ENCODE measurements at places on chromosomes 2 and 18.

GRCh38 chr2:74632939-74633312 is 15.2 kb downstream of the M1AP start:
- DNase-seq: no peak

- no peak for DNase-seq
Measured at GRCh38 chr18:12101266-12101665, 7.6 kb downstream of the ANKRD62 start.

GRCh38 chr2:201070948-201071478 is 458 bp downstream of the HYCC2 start:
- DNase-seq: peak; percentile 65

- no peak for DNase-seq
Measured at GRCh38 chr2:118779362-118779761, 68.1 kb downstream of the EN1 start.

DNA sequence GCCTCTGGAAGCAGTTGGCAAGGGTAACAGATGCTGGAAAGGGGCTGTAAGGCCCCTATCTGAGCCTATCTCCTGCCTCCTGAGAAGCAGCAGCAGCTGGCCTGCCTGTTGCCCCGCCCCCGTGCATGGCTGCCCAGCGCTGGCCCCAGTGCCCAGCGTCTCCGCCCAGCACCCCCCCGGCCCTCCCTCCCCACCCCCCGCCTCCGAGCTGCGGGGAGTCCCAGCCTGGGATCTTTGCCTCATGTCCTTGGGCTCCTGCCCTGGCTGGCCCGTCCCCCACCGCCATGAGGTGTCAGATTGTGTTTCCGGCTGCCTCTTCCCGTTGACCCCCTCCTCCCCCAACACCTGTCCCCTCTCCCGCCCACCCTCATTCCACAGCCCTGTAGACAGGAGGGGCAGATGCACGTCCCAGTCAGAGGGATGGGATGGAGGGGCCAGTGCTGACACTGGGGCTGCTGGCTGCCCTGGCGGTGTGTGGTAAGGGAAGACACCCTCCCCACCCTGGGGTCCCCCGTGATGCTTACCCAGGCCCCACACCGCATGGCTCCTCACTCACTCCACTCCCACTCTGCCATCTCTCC is at the start of gene CHRND:
Gene CHRND, plus strand, starts transcription at position 370 of the 581 bp plus-strand sequence. Its CDS starts 56 bp downstream, at position 426.
- DNase-seq: no peak

GRCh38 chr2:67631483-67631882 is 234.3 kb downstream of the ETAA1 start:
- DNase-seq: no peak

DNA sequence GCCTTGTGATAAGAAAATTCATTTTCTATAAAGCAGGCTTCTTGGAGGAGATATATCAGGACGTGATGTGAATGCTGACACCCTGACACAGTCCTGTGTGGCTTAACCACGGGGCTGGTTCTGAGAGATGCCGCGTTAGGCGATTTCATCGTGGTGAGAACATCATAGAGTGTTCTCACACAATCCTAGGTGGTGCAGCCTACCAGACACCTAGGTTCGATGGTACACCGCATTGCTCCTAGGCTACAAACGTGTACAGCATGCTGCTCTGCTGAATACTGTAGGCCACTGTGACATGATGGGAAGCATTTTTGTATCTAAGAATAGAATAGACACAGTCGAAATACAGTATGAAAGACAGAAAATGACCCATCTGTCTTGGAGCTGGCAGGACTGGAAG is 82.5 kb downstream of the TNFRSF11A start:
- DNase-seq: no peak

GRCh38 chr2:190791976-190792575 is 88.5 kb upstream of the GLS start:
- no peak for DNase-seq

- peak; percentile 100 for DNase-seq
Measured at GRCh38 chr2:144703852-144704708, 184.2 kb upstream of the ZEB2 start.
